ENCODE measurements at places on chromosomes 12 and 14.

DNA sequence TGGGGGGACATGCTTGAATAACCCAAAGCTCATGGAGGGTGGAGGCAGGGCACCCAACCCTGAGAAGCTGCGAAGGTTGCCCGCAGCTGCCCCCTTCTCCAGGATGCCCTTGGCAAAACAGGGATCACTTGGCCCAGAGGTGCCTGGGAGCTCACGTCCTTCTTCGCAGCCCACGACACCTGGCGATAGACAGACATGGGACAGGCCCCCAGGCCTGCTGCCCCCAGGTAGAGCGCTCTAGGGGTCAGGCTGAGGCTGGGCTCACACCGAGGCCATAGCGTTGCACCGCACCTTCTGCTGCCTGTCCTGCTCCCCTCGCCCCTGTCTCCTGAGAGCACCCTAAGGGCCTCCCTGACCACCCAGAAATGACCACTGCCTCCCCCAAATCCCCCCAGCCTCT lies 20.2 kb upstream of the PLA2G1B start:
- no peak for DNase-seq

- DNase-seq = no peak
Observed at GRCh38 chr12:111685322-111685810, 390 bp downstream of the BRAP start.

- no peak for DNase-seq
Observed at GRCh38 chr14:76595266-76595665, 166.0 kb upstream of the VASH1 start.

DNA sequence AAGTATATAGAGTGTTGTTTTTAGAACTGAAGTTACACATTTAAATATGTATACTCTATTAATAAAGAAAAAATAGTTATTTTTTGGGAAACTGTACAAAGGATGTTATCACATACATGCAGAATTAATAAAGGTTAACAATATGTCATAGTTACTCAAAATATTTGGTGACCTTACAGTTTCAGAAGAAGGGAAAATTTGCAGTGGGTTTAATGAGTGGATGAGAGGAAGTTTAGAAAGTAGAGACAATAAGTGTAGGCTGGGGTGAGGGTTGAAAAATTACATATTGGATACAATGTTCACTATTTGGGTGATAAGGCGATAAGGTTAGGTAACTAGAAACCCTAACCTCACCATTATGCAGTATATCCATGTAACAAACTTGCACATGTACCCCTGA lies 13.5 kb downstream of the WNK1 start:
- no peak for DNase-seq

- no peak for DNase-seq
Observed at GRCh38 chr14:85535321-85535720, 5.4 kb downstream of the FLRT2 start.

DNA sequence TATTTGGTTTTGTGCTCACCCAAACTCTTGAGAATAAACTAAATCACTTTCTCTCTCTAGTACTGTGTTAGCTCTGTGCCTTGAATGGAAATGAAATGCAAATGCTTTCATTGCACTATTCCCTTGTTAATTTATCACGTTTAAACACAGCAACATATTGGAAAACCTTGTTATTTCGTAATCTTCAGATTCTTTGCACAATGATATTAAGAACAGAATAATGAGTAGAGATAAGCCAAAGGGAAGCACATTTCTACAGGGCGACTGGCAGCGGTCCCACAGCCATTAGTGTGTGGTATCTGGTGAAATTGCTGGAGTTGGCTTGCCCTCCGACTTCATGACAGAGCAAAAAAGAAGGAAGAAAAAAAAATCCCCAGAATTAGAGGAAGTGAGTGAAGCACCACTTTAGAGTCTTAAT lies 166.1 kb upstream of the E2F7 start:
- DNase-seq = no peak

DNA sequence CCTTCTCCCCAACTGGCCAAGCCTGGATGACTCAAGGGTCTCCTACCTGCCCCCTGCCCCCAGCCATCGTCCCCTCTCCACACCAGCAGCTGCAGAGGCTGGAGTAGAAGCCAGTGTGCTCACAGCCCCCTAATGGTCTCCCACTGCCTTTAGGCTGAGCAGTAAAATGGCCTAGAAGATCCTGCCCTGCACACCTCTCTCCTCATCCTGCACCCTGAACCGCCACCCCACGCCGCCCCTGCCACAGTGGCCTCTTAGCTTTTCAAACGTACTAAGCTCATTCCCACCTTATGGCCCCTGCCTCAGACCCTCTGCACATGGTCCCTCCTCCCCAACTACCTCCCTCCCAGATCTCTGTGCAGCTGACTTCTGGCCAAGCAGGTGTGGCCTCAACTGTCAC lies 46.3 kb downstream of the RBM19 start:
- no peak for DNase-seq

DNA sequence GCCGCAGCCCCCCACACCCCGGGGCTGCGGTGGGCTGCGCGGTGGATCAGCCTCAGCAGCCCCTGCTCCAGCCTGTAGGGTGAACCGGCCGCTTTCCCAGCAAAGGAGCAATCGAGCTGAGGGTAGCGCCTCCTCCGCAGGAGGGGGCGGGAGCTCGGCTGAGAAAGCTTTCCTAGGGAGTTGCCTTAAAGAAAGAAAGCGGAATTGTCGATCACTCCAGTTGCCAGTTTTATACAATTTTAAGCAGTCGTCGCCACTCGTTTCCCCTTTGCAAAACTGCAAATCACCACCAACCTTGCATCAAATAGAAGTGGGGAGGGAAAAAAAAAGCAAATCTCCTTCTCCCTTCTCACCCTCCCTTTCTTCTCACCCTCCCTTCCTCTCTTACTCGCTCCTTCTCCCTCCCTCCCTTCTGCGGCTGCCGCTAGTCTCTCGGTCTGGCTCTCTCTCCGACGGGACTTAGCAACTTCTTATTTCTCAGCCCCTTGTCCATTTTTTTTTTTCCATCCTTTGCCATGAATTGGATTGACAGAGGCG lies at the start of gene PDE3A:
Gene PDE3A, plus strand, starts transcription at position 424 of the 537 bp plus-strand sequence. CDS start 748 bp downstream, outside the sequence.
- peak; percentile 47 for DNase-seq

- no peak for DNase-seq
Observed at GRCh38 chr14:96129128-96129736, 75.4 kb upstream of the BDKRB2 start.

GRCh38 chr12:43004908-43005307 lies 415.4 kb upstream of the PRICKLE1 start:
- DNase-seq = peak; percentile 12

- no peak for DNase-seq
Observed at GRCh38 chr12:117028254-117028653, 71.0 kb downstream of the TESC start.

DNA sequence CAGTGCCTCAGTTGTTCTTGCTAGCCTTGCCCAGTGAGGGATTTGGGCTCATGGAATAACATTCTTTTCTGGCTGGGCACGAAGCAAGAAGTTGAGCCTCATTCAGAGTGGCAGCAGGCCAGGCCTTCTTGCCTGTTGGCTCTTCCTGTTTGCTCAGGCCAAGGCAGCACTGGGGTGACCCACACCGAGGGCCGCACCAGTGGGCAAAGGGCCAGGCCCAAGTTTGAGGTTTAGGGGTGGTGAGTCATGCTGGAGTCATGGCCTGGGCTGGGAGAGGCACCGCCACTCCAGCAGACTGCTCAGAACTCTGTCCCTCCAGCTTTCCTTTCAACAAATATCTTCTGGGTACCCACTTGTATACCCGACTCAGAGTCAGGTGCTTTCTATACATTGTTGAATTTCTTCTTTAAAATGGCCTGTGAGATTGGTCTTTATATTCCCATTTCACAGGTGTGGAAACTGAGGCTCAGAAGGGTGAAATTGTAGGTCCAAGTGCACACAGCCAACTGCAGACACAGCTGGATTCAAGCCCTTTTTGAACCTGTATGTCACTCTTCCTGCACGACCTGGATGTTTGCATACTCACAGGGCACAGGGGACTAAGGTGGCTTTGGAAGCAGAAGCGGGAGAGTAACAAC lies 279.4 kb downstream of the FOXN3 start:
- no peak for DNase-seq

GRCh38 chr12:48890657-48891418 lies 25.2 kb upstream of the RND1 start:
- DNase-seq = peak; percentile 87

GRCh38 chr12:52791271-52792184 lies 4.4 kb downstream of the KRT3 start:
- no peak for DNase-seq

- no peak for DNase-seq
Observed at GRCh38 chr14:68892961-68893360, 86.1 kb downstream of the ACTN1 start.

GRCh38 chr12:19245666-19246065 lies 116.1 kb downstream of the PLEKHA5 start:
- DNase-seq = no peak

DNA sequence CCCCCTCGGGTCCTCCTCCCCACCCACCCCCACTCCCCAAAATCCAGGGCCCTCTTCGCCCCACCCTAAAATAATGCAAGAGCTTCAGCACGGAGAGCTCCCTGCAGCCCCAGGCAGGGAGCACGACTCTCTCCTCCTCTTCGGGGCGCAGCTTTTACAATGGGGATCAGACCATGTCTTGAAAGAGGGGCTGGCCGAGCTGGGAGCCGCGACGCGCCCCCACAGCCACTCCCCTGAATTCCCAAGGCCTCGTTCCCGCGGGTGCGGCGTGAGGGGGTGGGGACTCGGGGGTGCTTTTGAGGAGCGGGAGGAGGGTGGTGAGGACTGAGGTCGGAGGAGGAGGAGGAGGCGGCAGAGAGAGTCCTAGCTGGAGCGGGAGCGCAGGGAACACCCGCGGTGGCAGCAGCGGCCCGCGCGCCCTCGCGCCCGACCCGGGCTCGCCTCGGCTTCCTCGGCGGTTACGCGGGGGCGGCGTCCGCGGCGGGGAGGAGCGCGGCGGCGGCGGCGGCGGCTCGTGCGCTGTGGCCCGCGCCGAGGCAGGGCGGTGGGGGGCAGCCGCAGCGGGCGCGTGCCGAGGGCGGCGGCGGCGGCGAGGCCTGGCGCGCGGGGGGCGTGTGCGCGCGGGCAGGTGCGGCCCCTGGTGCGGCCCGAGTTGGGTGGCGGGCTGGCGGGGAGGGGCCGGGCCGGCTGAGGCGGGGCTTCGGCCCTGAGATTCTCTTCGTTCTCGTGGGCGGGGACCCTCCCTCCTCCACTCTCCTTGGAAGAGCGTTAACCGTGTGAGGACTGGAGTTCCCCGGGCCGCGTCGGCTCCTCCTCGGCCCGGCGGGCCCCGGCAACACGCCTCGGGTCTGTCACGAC lies at the start of gene ANKS1B:
Gene ANKS1B, minus strand, starts transcription at position 666 of the 858 bp plus-strand sequence. CDS start 699 bp downstream, outside the sequence.
- DNase-seq = peak; percentile 93

DNA sequence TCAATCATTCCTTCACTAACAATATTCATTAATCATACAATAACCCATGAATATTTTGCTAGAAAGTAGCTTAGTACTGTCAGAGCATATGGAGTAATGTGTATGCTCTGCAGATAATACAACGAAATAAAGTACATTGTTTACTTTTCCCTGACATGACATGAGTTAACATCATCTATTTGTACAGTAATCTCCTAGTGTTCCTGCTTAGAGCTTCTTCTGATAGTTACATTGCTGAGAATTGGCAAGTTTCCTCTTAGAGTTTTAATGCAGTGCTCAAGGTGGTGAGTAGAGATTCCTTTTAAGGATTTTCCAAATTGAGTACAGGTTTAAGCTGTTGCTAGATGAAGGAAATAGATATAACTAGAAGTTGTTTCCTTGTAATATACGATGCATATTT lies 164.5 kb upstream of the NPAS3 start:
- DNase-seq = no peak

- DNase-seq = no peak
Observed at GRCh38 chr14:23112359-23113178, 6.5 kb downstream of the CEBPE start.

- peak; percentile 58 for DNase-seq
Observed at GRCh38 chr14:36939265-36939664, 233.1 kb downstream of the SLC25A21 start.

GRCh38 chr12:102948941-102949352 lies 8.5 kb upstream of the ASCL1 start:
- peak; percentile 92 for DNase-seq

DNA sequence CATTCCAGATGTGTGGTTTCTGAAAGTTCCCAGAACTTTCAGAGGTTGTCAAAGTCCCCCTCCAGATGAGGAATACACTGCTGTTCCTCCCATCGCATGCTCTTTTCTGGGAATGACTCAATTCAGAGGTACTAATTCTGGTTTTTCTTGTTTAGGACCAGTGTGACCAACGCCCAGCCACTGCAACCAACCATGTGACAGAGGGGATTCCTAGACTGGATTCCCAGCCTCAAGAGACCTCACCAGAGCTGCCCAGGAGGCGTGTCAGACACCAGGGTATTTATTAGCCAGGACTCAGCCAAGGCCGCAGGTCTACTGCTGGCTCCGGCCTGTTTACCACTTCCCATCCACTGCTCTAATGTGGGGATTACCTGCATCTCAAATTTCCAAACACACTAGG lies 24.2 kb downstream of the TRAFD1 start:
- no peak for DNase-seq

DNA sequence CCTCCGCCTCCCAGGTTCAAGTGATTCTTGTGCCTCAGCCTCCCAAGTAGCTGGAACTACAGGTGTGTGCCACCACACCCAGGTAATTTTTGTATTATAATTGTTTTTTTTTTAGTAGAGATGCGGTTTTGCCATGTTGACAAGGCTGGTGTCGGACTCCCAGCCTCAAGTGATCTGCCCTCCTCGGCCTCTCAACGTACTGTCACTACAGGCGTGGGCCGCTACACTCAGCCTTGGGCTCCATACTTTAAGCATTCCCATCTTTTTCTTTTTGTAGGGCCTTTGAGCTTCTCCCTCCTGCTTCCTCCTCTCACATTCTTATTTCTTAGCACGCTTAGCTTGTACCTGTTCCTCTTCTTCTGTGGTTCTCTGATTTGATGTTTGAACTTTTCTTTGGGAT lies 62.8 kb downstream of the SERPINA3 start:
- DNase-seq = no peak

- DNase-seq = no peak
Observed at GRCh38 chr14:85909581-85909980, 379.6 kb downstream of the FLRT2 start.

DNA sequence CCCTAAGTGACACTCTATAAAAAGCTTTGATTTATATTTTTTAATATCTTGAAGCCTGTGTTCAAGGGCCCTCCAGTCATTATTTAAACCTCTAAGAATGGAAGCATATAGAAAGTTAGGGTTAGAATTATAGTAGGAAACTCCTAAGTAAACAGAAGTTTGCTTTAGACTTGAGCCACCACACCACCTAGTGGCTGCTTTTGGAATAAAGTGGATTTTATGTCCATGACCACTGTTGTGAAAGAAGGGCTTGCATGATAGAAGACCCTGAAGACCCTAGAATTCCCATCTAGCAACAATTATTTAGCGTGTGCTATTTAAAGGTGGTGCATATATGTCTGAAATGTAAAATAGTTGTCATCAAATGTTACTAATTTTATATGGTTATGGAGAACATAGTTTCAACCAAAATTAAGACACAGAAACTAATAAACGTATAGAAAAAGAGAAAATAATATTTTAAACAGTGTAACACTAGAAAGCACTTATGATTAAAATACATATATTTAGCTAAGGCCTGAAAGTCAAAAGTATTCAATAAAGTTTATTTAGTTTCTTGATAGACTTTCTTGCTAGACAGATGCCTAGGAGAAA lies 21.3 kb downstream of the LRRIQ1 start:
- DNase-seq = peak; percentile 55

DNA sequence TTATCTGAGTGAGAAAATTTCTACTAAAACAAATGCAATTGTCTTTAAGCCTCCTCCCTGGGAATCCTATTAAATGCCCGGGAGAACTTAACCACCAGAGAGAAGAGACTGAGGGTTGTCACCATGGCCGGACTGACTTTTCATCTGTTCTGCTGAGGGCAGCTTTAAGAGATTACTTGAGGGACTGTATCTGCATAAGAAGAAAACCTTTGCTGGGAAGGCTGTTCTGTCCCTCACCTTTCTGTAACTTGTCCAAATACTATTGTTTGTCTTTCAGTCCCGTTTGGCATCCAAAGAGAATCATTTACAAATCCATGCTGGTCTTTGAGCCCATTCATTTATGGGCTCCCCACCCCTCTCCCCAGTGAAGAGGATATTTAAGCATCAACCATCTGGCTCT lies 306.3 kb upstream of the FLRT2 start:
- no peak for DNase-seq

Measured in NCI-H1417 (cell line).